Midbrain (tissue), 1 donor: ENCODE measurements at places on chromosomes 11 and 22.

GRCh38 chr22:23068096-23068831 lies 2.1 kb upstream of the GNAZ start:
- DNase-seq = no peak

DNA sequence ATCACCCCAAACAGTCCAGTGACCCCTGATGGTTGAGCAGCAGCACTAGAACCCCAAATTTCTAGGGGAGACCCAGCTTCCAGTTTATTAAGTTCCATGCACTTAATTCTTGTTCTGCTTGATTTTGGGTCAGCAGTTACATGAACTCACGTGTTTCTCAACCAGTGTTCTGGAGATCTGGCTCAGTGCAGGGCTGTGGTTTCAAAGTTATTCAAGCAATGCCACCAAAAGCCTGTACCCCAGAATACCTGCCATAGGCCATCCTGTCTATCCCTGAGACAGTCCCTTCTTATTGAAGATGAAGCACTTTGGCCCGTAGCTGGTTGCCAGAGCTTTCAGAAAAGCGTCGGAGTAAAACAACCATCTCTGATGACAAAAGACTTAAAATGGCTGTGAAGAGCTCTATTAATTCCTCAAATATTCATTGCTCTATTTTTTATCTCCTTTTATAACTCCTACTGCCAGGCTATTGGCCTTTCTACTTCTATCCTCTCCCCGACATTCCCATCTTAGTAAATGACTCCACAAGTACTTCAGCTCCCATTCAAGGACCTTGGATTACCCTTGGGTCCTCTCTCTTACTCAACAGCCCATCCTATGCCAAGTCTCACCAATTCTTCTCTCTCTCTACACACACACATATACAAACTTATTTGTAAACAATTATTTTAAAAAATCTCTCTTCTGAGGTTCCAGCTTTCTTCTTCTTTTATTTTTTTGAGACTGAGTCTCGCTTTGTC lies 18.0 kb upstream of the VPREB1 start:
- DNase-seq = no peak

DNA sequence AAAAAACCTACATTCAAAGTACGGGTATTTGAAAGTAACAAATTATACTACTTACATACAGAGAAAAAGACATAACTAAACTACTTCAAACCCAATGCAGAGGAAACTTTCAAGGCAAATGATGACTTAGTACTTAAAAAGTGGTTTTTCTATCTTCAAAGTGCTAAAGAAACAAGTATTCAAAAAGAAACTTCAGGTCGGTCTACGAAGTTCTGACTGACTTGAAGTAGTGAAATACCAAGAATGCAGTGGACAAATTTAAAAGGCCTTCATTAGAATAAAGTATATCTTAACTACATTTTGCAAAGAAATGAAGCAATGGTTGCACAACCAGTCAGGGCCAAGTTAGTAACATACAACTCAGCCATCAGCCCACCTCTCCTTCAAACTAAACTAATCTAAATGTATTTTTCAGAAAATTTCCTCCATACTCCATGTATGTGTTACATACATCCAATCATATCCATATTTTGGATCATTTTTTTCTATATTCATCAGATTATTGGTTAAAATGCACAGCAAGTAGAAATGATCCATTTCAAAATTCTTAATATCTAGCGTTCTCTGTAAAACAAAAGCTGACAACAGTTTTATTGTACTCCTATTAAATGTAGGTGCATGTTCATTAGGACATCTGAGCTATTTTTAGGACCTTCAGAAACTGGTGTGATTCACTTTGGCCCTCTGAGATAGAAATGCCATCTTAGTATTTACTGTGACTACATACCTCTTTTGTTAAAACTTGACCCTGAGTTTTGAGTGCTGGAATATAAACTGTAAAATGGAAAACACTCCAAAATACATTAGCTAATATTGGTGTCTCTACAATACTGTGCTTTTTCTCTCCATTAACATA lies 49.9 kb downstream of the BIRC2 start:
- no peak for DNase-seq

DNA sequence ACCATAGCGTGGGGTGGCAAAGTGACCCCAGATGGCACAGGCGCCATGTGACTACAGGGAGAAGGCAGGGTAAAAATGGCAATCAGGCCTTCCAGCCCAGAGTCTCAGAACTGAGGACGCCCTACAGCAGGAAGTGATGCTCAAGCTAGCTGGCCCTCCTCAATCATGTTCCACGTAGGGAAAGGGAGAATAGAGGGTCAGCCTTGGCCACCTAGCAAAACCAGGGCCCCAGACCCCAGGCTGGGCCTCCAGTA lies 978 bp upstream of the ANKRD13D start:
- DNase-seq = no peak

DNA sequence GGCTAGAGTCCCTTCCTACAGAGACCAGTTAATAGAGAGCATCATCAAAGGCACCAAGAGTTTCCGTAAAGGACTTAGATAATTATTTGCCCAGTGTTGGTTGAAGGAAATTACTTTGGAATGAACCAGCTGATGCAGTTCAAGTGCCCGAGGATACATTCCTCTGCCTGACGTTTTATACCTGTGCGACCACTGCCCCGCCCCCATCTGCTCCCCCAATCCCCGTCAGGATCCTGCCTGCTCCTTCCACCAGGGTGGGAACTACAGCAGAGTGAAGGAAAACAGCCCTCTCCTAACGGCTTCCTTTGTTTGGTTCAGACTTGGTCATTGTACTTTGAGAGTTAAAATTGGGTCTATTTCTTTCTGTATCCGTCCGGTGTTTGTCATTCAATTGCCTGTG lies 761.5 kb downstream of the NTM start:
- no peak for DNase-seq

GRCh38 chr11:133253570-133253969 lies 278.7 kb downstream of the OPCML start:
- DNase-seq = no peak

GRCh38 chr22:42919199-42919598 lies 62.1 kb upstream of the ARFGAP3 start:
- DNase-seq = no peak

GRCh38 chr11:118930094-118930712 lies 4.5 kb upstream of the BCL9L start:
- peak; percentile 80 for DNase-seq

GRCh38 chr11:74815966-74816365 lies 67.3 kb downstream of the RNF169 start:
- DNase-seq = peak; percentile 23

GRCh38 chr11:45374130-45374529 lies 88.0 kb upstream of the SYT13 start:
- DNase-seq = no peak
